Kidney (tissue), 22 donors: ENCODE measurements at places on chromosomes 7 and 10.
A peak's percentile ranks its signal among the peaks of the same experiment; 100 is the strongest.

DNA sequence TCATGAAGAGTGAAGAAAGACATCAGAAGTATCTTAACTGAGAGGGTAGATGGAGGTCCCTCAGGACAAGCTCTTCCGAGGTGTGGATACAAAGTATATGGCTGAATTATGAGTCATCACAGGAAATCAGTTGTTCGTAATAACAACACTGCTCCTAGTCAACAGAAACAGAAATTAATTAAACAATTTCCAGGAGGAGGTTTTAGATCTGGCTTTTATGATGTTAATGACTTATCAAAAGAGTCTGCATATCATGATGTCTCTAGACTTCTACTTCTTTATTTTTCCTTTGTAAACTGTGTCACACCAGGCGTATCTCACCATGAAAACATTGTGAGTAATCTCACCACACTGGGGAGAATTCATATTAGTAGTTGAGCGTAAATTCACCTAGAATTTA is 31.2 kb downstream of the OSBPL3 start:
- no peak for DNase-seq

GRCh38 chr7:105399043-105399725 is 10.5 kb upstream of the SRPK2 start:
- peak; percentile 25 for DNase-seq

DNA sequence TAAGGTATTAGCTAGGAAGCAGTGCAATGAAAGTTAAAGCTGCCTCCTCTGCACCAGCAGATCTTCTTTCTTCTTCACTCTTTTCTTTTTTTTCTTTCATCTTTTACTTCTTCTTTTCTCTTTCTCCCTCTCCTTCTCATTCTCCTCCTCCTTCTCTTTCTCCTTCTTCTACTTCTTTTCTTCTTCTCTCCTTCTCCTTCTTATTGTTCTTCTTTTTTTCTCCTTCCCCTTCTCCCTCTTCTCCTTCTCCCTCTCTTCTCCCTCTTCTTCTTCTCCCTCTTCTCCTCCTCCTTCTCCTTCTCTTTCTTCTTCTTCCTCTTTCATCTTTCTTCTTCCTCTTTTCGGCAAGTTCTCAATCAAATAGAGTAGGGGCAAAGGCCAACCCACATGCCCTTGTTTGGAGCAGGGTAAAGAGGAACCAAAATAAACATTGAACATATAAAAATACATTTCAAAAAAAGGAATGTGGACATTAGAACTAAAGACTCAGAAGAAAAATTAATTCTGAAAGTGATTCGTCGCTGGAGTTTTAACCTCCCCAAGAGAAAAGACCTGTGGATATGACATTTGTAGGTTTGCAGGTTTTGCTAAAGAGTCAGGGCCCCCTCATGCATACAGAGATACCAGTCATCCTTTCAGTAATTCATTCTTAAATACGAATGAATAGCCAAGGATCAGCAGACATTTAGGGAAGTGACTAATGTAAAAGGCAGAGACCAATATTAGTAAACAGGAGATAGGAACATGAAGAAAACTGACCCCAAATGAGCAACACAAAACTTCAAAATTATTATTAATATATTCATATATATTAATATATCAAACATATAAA is 93.0 kb upstream of the RSU1 start:
- no peak for DNase-seq

DNA sequence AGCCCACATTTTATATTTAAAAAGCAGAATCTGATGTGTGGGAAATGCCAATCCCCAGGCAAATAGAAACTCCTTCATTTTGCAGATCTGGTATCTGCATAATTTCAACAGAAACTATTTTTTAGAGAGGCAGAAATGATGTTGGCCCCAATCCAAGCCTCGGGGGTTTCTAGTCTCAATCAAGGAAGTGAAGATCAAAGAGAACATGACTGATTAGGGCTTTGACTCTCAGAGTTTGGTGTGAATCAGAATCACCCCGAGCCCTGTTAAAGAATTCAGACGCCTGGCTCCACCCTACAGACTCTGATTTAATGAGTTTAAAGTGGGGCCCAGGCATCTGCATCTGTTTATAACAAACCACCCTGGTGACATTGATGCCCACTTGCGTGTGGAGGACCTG is 36.7 kb upstream of the UBE2H start:
- DNase-seq = no peak

DNA sequence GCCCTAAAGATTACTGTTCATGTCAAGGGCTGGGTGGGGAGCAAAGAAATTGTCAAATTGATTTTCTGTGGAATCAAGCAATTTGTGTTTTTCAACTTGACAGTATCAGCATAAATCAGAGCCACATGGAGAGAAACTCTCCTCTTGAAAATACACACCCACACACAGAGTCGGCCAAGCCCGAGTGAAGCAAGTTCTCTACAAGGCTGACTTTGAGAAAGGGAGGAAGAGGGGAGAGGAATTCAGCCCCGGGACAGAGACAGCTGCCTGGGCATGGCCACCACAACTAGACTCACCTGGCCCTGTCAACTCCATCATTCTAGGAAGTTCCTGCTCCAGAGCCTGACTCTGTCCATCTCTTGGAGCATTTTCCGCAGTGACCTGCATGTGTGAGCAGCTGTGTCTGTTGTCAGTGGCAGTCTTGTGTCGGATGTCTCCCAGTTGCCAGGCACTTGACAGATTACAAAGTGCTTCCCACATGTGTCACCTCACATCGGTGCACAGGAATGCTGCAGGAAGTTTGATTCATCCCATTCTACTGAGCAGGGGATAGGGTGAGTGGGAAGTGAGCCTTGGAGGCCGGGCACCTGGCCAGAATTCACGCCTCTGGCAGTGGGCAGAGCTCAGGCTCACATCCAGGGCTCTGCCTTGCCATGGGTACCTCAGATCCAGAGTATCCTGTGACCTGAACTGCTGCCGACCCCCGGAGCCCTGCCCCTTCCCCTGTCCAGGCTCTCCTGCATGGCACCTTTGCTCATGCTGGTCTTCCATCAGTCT is 37.9 kb downstream of the ADAM12 start:
- peak; percentile 86 for DNase-seq
